ENCODE measurements at places on chromosomes 3 and 15.

- no peak for DNase-seq
These were observed 121.9 kb upstream of the PHLDB2 start for GRCh38 chr3:111737047-111737705.

DNA sequence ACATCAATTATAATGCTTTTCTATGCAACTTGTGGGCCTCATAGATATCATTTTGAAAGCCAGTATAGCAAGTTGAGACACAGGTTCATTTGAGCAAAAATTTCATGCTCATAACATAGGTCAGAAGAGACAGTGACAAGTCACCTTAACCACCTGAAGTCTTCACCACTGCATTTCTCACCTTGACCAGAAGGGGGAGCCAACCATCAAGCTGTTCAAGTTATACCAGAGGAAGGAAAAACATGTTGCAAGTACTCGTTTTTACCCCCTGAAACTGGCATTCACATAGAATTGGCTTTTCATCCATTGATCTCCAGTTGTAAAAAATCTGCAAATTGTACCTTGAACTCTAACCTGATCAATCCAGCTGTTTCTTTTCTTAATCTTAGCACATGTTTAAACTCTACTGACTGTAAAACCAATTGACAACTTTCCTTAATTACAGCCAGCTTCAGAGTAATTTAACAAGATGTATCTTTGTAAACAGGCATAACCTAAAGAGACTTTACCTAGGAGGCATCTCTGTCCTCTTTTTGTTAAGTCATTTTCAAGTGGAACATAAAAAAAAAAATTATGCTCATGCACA, 1.4 kb downstream of the LMOD3 start:
- DNase-seq: peak; percentile 68

DNA sequence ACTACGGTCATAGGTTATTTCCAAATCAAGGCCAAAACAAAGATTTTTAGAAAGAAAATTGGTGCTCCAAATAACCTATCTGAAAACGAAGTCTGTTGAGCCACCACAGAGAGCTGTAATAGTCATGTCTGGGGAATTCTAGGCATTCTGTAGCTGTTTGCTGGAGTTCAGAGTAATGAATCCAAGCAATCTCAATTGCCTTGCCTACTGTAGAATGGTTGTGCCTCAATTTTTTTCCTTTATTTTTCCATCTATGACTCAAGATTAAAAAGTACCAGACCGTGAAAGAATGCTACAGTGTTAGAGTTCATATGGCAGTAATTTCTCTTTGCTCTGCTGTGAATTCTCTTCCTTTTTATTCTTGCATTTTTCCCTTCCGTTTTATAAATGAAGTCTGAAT, 1007.2 kb upstream of the ALCAM start:
- no peak for DNase-seq

DNA sequence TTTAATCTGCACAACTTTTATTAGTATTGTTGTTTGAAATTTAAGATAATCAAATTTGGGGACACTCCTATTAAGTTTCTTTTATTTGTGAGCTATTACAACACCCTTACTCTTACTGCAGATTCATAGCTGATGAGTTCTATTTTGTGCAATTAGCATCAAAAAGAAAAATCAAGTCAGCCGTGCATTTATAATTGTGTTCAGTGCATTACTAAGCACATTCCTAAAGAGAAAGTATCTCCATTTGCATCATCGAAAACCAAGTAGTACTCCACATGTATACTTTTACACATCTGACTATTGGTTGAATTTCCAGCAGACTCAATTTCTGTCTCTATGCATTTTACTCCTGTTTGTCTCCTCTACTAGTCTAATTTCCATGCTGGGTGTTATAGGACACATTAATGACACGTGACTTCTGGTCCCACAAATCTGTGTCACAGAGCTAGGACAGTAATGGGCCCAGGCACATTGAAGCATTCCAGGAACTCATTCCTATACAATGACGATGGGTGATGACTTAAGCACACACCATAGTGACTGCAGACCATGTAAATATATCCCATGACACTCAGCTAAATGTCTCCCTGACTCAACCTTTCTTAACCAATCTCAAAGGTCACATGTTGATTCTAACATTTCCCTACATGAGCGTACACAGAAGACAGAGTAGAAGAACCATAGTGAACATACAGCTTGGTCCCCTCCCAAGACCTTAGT, 477.5 kb downstream of the LPP start:
- DNase-seq: no peak

DNA sequence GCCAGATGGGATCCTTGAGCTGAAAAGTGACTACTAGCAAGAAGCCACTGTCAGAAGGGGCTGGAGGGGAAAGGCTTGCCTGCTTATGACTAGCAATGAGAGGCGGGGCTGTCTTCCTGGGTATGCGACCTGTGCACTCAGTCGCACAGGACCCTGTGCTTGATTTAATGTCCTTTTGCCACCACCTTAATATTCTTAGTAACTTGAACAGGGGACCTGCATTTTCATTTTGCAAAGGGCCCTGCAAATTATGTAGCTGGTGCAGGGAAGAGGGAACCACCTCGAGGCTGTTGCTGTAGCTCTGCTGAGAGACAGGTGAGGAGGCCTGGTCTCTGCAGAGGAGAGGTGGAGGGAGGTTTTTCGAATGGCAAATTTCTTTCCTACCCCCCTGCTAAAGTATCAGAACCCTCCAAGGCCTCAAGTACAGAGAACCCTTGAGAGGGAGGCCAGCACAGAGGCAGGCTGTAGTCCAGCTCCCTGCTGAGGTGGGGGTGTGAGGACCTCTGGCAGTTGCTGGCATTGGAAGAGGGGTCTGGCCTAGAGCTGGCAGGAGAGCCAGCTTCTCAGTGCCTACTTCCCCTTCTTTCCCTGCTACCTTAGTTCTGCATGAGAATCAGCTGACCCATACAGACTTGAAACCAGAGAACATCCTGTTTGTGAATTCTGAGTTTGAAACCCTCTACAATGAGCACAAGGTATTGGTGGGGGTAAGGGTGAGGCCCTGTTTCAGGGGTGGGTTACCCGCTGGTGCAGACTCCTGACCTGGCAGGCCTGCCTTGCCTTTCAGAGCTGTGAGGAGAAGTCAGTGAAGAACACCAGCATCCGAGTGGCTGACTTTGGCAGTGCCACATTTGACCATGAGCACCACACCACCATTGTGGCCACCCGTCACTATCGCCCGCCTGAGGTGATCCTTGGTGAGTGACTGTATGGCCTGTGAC, 11.4 kb downstream of the CLK3 start:
- no peak for DNase-seq

DNA sequence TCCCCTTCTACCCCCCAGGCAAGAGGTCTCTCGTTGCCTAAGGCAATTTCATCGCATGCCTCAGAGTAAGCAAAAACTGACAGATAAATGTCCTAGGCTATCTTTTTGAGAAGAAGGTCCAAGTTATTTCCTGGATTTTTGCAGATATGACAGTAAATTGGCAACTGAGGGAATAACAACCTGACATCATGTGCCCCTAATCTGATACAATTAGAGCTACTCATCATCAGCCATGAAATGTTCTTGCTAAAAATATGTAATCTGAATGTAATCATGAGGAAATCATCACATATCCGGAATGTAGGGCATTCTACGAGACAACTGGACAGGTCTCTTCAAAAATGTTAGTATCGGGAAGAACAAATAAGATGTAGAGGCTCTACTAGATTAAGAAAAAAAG, 44.1 kb downstream of the TNIK start:
- no peak for DNase-seq

- no peak for DNase-seq
These were observed 11.8 kb upstream of the RIOX2 start for GRCh38 chr3:97983933-97984491.

DNA sequence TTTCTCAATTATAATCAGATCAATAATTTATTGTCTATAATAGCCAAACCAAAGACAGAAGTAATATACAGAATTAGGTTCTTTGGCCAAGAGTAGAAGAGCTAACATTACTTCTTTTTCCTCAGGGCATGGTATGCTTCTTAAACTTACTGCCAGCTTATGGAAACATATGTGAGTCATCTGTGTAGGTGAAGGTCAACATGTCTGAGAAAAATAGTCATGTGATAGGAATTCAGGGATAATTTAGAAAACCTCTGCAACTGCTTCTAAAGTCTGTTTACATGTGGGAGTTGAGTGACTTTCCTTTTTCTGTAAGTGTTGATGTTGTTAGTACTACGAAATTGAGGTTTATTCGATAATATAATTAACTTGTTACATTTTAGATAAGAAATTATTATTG, 19.2 kb upstream of the MAP6D1 start:
- no peak for DNase-seq

- no peak for DNase-seq
These were observed at the start of gene KLHL40 for GRCh38 chr3:42685363-42685881. KLHL40 (plus strand) TSS chr3:42685537; CDS start chr3:42685619, 82 bp downstream.

DNA sequence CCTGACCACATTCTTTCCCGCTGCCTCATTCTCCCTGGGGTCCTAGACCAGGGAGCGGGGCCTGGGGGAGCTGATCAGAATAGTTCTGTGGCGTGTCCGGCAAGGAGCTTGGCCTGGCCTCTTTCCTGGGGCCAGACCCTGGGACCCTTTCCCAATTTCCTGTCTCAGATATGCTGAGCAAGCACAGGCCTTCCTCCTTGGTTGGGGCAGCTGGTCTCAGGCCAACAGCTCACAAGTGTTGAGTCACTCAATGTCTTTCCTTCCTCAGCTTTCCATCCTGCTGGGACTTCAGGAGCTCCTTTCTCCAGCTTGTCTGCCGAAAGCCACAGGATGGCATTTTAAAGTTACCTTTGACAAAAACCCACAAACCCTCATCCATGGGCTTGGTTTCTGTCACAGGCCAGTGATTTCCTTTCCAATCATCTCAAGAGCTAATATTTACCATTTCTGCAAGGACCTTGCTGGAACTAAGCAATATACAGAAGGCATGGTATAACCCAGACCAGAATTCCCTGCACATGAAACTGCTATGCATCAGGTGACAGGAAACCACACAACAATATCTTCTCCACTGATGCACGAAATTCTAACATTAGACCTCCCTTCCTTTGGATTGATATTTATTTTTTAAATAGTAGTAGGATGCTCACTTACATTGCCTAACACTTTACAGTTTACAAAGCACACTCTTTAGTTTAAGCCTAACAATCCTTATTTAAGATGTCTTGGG, 19.5 kb upstream of the TIMP4 start:
- DNase-seq: no peak

GRCh38 chr3:113802795-113803455, 35.7 kb upstream of the GRAMD1C start:
- DNase-seq: no peak

DNA sequence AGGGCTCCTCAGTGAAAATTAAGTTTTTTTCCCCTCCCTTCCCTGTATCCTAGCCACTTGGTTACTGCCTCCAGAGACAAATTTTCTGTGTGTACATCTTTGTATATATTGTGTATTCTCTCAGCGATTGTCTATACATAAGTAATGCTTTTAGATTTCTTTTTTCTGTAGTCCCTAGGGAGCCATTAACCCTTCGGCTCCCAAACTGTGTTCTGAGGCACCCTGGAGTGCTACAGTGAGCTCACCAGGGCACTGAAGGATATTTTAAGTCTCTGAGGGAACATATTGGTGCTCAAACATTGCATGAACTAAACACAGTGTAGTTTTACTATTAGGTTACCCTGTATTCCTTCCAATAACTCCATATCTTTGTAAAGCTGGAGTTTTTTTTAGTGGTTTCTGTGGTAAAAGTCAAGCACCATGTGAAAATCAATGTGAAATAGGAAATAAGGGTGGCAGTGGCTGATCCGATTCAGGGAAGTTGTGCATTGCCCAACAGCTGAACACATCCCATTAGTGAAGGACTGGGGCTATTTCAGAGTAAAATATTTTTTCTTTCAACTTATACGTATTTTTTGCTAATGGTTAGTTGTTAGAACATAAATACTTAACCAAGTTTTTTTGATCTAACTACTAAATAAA, 43.0 kb downstream of the USP13 start:
- no peak for DNase-seq

DNA sequence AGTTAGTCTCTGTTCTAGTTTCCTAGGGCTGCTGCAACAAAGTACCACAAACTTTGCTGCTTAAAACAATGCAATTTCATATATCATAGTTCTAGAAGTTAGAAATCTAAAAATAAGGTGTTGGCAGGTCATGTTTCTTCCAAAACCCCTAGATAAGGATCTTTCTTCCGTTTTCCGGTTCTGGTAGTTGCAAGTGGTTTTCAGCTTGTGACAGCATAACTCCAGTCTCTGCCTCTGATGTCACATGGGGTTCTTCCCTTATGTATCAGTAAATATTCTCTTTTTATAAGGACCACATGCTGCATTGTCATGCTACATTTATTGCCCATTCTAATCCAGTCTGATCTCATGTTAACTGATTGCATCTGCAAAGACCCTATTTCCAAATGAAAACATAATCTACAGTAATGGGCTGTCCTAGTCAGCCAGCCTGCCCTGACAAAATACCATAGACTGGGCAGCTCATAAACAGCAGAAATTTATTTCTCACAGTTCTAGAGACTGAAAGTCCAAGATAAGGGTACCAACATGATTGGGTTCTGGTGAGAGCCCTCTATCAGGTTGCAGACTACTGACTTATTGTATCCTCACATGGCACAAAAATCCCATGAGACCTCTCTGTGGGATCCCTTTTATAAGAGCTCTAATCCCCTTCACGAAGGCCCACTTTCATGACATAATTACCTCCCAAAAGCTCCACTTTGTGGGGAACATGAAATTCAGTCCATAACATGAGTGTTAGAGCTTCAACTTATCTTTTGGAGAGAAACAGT, 642.0 kb upstream of the NAALADL2 start:
- DNase-seq: no peak

- DNase-seq: no peak
These were observed 32.1 kb upstream of the RFTN1 start for GRCh38 chr3:16545413-16546185.

GRCh38 chr3:32457971-32458471, 44.6 kb downstream of the CMTM6 start:
- DNase-seq: no peak

DNA sequence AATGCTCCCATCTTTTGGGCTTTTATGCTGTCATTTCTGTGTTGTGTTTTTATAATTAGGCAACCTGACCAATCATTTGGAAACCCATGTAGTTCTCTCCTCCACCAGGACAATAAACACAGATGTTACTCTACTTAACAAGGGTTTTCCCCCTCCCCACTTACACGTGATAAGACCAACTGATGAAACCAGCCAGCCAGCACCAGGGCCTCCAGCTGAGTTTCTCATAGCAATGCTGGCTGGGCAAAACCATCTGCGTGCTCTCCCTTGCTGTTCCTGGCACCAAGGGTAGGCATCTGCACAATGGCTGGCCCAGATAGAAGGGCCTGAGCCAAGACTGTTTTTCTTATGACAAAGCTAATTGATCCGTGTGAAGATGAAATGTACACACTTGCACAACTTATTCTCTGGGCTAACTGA, 310.4 kb downstream of the PLCL2 start:
- no peak for DNase-seq

DNA sequence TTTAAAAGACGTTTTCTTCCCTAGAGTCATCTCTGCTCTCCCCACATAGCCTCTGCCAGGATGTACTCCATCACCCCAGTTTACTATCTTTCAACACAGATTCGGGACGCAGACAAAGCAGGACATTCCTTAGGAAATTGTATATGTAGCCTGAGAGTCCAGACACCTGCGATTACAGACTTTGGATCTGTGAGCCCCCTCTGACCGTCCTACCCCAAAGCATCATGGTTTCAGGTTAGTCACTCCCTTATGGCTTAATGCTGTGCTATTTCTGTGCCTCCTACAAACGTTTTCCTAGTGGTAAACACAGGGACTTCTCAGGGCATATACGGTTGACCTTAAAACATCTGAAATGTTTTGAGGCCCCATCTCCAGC, 234.0 kb upstream of the BHLHE40 start:
- DNase-seq: no peak

- DNase-seq: peak; percentile 58
These were observed 9.3 kb downstream of the ARPP19 start for GRCh38 chr15:52559575-52559974.

Data from activated T-cell treated with anti-CD3 and anti-CD28 coated beads for 48 hours (primary cell).